ENCODE measurements at places on chromosomes 12 and 14. TPM values are rescaled to one million over a fixed set of nuclear protein-coding genes. Genes with fewer than 3 reads are reported as not detected.

The FGD4 gene
- total RNA-seq = 84.0 TPM

DNA sequence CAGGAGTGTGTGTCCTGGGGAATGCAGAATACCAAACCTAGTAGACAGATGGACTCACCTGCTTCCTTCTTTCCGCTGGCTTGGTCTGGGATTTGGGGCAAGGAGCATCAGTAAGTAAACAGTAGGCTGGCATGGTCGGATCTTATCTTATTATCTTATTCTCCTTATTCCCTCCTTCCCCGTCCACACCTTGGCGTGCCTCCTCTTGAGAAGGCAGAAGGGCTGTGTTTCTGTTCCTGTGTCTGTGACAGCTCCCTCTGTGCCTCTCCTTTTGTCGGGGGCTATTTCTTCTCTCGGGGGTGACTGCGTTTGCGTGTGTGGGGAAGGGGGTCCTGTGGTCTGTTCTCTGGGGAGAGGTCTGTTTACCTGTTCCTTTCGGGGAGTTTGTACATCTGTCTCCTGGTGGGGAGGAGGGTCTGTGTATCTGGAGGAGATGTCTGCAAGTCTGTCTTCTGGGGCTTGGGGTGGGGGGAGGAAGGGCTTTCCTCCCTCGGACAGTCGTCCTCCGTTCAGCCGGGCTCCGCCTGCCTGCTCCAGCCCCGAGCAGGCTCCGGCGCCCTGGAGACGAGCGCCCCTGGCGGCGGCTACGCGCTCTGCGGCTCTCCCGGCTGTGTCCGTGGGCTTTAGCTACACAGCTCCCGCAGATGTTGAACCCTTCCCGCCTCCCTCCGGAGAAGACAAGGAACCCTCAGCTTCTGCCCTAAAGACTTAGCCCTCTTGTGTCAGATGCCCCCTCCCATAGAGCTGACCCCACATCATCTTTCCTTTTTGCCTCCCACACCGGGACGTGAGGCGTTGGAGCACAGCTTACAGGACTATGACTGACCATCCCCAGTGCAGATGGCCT lies 4.4 kb downstream of the KRT86 start:
- DNase-seq = peak; percentile 79

DNA sequence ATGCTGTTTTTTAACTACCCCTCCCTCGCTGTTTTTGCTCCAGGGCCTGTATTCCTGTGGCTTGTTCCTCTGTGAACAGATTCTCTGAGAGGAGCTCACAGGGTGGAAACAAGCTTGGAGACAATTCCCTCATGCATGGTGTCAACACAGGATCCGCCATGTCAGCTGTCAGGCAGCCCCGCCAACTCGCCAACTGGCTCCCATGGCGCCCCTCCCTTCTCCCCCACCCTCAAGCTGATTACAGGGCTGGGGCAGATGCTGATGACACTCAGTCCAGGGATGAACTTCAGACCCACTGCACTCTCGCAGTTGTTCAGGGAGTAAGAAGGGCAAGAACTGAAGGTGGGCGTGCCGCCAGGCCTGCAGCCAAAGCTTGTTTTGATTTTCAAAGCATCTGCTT lies 229.9 kb downstream of the NTF3 start:
- no peak for DNase-seq

The BATF gene
- 0.67 TPM for total RNA-seq

The TAS2R46 gene
- total RNA-seq = 2.5 TPM

Data from left colon (tissue), 2 donors.